CD4-positive, alpha-beta T cell treated with Interleukin-1 beta for 1 hour (primary cell): ENCODE measurements at places on chromosomes 7 and 10.

DNA sequence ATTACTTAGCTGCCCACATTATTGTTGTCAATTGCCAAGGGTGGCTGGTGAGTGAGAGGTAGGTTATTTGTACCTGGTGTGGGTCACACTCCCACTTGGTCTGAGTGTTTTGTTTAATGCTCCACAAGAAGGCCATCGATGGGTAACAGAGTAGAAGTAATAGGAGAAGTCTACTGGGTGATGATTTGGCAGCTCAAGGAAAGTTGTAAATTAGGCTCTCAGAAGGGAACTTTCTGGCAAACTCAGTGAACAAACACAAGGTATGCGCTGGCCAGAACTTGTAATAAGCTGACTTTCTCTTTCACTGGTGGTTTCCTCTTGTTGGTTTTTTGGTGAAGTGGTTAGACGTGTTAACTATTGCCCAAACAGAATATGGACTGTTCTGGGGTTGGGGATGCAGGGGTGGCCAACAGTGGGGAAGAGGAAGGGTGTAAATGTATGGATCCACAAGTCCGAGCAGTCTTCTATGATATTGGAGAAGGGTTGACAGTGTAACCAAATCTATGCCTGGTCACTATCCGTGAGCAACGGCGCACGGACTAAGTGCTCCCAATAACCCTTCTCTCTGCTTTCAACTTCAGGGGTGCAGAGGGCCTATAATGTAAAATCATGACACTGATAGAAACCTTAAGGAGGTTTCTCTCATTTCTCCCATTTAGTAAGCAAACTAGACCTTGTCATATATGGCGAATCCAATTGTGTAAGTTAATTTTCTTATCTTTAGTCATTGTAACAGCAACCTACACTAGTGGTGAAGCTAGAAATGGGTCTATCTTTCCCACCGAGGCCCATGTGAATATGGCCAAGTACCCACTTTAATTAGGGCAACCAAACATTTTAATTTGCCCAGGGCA is 212.8 kb downstream of the PTEN start:
- DNase-seq = no peak

DNA sequence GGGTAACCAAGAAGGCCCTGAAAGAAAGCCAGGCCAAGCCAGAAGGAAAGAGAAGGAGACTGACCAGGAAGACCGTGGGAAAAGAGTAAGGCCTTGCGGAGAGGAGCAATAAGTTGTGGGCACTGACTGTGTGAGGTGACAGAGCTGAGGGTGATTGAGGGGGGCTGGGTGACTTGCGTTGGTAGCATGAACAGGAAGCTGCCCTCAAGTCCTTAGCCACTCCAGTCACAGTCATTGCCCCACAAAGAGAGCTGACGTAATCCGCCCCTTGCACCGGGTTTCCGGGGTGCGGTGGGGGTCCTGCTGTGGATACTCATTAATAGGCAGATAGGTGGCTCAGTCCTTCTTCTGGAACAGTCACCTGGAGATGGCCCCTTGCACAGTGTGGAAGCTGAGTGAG is 16.1 kb upstream of the DMBT1 start:
- DNase-seq = peak; percentile 44

DNA sequence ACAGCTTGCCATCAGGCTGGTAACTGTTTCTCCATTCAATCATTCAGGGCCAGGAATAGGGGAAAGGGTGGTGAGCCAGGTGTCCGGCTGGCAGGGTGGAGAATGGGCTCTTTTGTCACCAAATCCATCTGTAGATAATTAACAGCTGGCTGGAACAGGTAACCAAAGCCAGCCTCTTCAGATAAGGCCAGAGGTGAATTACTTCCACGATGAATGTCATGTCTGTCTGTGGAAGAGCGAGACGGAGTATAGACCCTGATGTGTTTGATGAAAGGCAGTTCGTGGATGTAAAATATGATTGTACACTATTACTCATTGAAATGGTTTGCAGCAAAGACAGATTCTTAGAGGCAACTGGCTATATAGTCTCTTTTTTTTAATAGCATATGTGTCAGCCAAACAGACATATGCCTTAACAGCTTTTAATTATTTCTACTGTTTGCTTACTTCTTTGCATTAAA is 149.8 kb downstream of the KLF6 start:
- no peak for DNase-seq

GRCh38 chr7:108093851-108094331 is 36.3 kb downstream of the LAMB4 start:
- DNase-seq = no peak

DNA sequence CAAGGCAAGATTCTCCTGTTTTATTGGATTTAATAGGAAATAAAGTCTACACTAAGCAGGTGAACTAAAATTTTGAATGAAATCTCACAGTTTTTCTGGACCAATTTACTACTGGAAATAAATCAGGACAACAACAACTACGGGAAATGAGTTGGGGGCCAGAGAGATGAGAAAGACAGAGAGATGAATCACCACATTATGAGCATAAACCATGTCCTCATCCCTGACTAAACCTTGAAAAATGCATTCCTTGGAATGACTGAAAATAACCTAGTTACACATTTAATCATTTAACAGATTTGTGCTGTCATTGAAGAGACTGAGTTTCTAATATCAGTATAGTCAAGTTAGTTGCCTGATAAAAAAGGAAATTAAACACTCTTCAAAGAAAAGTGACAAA is 608.4 kb upstream of the KCND2 start:
- no peak for DNase-seq
